ENCODE measurements at places on chromosomes 2 and 18.

GRCh38 chr2:160061944-160062291 lies 497 bp downstream of the PLA2R1 start:
- DNase-seq, result no peak

DNA sequence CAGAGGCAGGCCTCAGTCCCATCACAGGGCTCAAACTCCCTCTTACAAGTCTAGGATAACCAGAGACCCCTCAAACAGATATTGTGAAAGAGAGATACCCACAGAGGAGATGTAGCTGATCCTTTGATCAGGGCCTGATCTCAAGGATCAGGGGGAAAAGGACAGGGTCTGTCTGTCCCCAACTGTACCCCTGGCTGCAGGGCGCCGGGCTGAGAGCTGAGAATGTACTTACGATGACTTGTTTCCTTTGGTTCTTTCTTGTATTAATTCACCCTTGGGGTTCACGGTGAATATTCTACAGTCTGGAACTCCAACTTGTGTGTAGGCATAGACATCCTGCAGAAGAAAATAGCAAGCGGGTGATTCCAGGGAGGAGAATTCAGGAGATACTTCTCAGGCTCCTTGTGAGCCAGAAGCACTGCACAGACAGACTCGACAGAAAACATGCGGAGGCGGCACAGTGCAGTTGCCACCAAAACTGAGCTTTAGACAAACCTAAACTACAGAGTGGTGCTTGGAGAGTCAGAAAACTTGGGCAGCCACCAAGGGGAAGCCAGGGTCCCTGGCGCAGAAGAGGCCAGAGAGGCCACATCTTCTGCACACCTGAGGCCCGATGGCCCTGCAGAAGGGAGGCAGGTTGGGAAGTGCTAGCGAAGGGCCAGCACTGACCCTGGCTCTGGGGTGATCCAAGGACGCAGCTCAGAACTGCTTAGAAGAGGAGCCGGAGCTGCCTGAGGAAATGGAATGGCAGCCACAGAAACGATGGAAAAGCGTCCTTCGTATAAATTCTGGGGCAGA lies 73.9 kb downstream of the EMILIN2 start:
- DNase-seq, result no peak

- DNase-seq, result no peak
Measured at GRCh38 chr2:160075171-160075570, 12.8 kb upstream of the PLA2R1 start.

GRCh38 chr2:207744050-207744449 lies 25.7 kb downstream of the FZD5 start:
- DNase-seq, result no peak

DNA sequence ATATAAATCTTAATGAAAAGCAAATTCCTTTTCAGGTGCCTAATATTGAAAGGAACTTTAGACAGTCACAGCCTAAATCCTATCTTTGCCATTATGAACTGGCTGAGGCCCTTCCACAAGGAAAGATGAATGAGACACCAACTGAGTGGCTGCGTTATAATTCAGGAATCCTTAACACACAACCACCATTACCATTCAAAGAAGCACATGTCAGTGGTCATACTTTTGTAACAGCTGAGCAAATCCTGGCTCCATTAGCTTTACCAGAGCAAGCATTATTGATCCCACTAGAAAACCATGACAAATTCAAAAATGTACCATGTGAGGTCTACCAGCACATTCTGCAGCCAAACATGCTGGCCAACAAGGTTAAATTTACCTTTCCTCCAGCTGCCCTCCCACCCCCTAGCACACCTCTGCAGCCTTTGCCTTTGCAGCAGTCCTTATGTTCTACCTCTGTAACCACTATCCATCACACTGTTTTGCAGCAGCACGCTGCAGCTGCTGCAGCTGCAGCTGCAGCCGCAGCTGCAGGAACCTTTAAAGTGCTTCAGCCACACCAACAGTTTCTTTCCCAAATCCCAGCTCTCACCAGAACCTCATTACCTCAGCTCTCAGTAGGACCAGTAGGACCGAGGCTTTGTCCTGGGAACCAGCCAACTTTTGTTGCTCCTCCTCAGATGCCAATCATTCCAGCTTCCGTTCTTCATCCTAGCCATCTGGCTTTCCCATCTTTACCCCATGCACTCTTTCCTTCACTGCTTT lies 340.1 kb downstream of the ZNF804A start:
- no peak for DNase-seq

DNA sequence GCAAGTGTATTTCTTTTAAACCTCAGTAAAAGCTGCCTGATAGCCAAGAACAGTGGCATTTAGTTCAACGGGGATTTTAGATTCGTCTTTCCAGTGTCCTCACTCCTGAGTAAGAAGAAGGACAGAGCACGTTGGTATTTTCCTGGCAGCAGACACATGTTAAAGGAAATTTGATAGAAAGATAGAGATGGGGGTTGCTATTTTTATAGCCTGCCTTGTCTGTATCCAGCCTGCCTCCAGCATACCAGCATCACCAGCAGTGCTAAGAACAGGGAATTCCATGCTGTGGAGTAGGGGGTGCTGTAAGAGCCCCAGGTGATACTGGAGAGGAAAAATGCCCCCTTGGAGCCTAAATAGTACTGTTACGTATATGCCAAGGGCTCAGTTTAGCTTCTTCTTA lies 1.1 kb upstream of the SMYD1 start:
- no peak for DNase-seq

- DNase-seq, result peak; percentile 42
Measured at GRCh38 chr18:36297417-36298125, at the start of gene FHOD3. FHOD3 (plus strand) TSS chr18:36297713; CDS start chr18:36297836, 123 bp downstream.

- DNase-seq, result no peak
Measured at GRCh38 chr2:28449126-28449487, 46.8 kb upstream of the PLB1 start.

DNA sequence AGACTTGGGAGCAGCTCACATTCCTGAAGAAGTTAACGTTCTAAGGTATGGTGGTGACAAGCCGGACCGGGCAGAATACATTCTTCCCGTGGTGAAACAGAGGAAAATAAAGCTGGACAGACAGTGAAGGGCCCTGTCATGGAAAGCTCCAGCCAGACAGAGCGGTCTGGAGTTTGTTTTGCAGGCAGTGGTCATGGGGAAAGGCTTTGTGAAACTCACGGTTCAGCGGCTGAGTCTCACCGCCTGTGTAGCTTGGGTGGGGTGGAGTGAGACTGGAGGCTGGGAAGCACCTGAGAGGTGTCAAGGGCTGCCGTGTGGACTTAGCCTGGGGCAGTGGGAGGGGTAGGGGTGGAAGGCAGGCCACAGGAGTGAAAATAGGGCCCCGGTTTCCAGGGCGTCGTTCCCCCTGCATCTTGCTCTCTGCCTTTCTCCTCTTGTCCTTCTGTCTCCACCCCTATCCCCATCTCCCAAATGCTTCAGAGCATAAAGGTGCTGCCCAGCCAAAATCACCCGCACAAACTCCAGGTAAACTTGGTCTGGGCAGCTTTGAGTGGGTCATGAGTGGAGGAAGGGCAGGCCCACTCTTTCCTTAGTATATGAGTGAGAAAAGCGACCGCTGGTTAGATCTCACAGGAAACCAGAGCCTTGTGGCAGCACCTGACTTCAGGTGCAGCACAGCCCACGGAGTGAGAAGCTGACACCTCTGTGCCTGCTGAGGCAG lies 11.4 kb upstream of the SLC20A1 start:
- no peak for DNase-seq

DNA sequence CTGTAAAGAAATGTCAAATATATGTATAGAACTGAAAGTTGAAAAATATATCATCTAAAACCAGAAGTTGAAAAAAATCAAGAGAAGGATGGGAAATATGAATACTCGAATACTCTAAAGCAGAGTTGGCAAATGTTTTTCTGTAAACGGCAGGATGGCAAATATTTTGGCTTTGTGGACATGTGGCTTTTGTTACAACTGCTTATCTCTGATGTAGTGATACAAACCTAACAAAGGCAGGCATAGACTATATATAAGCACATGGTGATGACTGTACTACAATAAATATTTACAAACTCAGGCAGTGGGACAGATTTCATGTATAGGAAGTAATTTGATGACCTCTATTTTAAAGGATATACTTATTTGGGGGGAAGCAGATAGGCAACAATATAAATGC lies 224.6 kb upstream of the LRRTM4 start:
- no peak for DNase-seq

- no peak for DNase-seq
Measured at GRCh38 chr2:200307724-200308545, 1.4 kb downstream of the SPATS2L start.

- peak; percentile 77 for DNase-seq
Measured at GRCh38 chr18:34117319-34117718, 107.4 kb downstream of the NOL4 start.

GRCh38 chr2:171652416-171652785 lies 34.9 kb upstream of the DYNC1I2 start:
- DNase-seq, result no peak

DNA sequence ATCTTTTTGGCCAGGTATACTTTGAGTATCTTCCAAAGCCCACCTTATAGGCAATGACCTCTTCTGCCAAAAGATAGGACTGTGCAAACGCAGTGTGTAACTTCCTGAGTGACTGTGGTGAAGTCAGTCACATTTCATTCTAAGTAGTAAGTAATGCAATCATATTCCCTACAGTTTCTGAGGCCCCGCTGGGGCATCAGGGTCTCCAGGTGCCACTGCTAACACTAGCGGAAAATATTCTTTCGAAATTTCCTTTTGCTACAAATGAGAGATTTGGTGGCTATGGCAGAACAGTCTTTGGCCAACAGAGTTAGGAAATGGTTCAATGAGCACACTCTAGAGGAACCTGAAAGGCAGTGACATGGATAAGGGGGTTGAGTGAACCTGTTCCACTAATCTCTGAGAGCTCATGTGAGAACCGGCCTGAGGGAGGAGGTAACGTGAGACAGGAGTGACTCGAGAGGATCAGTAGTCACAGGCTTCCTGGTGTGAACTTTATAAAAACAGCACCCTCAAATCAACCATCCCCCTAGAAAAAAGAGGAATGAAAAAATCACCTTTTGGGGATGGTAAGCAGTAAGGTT lies 102.6 kb upstream of the LPIN2 start:
- DNase-seq, result no peak
